OCI-M1 (cell line): ENCODE measurements at places on chromosomes 6 and 20.

GRCh38 chr6:3719462-3720308 lies 31.8 kb downstream of the PXDC1 start:
- DNase-seq, result no peak

DNA sequence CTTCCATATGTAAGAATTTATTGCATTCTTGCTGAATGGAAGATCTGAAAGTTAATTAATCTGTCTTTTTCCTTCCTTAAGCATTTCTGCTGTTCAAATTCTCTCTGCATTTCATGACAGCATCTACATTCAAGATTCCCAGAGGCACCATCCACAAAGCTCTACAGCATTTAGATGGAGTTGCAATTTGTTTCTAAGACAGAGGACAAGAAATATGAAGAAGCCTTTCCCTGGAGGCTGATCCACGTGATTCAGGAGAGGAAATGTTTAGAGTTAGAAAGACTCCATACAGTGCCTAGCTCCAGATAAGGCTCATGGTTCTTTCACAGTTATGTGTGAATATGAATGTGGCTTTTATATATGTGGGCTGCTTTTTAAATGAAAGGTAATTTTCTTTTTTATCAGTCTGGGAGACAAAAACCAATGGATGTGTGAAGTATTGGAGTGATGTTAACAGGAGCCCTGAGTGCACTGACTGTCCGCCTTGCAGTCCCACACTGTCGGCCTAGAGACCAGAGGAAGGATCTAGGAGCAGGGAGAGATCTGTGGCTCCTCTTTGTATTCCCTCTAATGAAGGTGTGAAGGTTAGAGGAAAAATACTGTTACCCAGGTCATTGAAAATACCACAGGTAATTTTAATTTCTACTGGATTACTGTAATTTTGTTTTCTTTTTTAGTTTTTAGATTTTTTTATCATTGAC lies 686.6 kb upstream of the GJE1 start:
- no peak for DNase-seq

DNA sequence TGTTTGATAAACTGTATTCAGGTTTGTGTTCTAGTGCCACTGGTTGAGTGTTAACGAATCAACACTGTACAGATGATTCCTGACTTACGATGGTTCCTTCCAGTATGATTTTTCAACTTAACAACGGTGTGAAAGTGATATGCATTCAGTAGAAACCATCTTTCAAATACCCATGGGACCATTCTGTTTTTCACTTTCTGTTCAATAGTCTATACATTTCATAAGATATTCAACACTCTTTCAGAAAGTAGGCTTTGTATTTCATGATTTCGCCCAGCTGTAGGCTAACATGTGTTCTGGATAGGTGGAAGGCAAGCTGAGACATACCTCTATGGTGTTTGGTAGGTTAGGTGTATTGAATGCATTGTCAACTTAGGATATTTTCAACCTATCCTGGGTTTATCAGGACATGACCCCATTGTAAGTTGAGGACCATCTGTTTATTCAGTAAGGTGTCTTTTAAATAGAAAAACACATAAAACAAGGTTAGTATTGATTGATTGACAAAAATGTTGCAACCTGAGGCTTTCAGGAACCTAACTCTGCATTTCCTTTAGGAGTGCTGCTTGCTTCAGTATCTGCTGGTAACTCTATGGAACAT lies 32.3 kb downstream of the SYNJ2 start:
- DNase-seq, result no peak

DNA sequence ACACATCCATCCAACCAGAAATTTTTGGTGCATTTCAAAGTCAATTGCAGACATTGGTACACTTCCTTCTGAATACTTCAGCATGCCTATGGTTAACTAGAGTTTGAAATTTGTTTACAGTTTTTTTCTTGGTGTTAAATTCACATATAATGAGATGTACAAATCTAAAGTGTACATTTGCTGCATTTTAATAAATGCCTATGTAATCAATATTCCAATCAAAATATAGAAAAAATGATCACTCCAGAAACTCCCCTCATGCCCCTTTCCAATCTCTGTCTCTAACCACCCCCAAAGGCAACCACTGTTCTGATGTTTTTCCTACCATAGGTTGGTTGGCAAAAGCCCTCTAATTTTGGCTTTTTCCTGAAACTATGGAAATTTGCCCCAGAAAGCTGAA lies 7.6 kb upstream of the TGM6 start:
- no peak for DNase-seq

DNA sequence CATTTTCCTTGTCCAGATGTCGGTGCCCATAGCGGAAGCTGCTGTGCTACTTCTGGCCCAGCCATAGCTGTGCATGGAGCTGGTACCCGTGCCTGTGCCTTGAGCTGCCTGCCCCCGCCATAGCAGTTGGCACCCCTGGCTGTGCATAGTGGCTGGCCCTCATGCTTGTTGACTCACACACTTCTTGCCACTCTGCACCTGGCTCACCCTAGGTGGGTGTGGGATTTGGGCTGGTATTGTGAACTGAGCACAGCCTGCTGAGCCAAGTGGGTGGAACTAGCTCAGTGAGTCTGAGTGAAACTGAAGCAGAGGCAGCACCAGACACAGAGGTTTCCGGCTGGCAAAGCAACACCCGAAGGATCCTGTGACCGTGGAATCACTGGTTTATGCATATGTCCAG lies 689.5 kb upstream of the EYS start:
- no peak for DNase-seq

DNA sequence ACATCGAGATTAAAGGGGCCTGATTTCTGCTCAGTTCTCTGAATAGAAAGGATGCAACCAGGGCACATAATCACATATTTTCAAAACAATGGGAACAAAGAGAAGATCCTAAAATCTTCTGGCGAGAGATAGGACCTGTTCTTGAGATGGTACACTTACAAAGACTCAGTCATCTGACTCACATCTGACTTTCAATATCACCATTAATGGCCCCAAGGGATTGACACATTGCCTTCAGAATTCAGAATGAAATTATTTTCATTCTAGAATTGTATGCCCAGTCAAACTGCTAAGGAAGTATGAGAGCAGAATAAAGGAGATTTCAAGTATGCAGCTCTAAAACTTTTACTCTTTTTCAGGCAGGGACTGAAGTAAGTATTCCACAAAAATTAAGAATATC lies 240.7 kb upstream of the POU3F2 start:
- no peak for DNase-seq

DNA sequence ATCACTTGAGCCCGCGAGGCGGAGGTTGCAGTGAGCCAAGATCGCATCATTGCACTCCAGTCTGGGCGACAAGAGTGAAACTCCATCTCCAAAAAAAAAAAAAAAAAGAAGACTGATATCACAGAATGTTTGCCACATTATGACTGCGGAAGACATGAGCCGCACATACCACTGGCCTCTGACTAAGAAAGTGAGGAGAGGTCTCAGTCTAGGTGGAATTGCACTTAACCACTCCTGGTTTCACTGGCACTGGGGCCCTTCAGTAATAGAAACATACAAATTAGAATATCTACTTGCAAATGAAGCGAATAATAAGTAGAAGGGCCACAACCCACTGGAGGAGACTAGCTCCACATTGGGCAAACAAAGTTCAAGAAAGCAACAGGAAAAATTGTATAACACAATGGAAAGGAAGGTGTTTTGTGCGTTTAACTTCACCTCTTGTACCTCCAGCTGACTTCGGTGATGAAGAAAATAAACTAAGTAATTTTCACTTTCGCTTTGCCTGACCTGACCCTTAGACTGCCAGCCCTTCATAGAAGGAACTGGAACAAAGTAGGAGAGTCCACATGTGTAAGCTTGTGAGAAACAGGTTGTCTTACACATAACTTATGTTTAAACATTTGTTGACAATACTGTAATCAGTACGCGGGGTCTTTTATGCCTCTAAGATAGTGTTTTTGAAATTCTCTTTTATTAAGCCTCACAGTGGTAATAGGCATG lies 147.5 kb upstream of the TSHZ2 start:
- peak; percentile 51 for DNase-seq

DNA sequence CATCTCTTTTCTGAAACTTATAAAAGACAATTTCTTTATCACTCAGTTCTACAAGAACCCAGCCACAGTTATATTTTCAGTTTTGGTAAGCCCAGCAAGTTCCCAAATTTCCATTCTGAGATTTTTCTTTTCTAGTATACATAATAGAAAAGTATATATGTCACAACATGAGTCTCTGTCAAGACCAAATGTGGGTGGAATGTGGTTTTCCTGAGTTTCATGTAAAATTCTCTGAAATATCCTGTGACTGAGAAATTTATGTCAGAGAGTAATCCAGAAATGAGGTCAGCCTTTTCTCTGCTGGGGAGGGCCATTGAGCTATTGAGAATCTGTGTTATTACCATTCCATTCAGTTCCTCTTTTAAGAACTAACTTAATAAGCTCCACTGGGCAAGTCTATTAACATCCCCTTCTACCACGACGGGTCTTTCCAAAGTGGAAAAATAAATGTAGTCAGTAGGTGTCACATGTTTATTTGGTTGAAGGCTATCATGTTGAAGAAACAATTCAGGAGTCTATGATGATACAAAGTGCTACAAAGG lies 100.7 kb upstream of the HMGN3 start:
- peak; percentile 14 for DNase-seq

DNA sequence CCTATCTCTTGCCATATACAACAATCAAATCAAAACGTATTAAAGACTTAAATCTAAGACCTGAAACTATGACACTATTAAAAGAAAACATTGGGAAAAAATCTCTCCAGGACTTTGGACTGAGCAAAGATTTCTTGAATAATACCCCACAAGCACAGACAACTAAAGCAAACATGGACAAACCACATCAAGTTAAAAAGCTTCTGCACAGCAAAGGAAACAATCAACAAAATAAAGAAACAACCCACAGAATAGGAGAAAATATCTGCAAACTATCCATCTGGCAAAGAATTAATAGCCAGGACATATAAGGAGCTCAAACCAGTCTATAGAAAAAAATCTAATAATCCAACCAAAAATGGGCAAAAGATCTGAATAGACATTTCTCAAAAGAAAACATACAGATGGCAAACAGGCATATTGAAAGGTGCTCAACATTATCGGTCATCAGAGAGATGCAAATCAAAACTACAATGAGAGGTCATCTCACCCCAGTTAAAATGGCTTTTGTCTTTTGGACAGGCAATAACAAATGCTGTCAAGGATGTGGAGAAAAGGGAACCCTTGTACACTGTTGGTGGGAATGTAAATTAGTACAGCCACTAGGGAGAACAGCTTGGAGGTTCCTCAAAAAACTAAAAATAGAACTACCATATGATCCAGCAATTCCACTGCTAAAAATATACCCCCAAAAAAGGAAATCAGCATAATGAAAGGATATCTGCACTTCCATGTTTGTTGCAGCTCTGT lies 76.2 kb downstream of the SNX5 start:
- no peak for DNase-seq

DNA sequence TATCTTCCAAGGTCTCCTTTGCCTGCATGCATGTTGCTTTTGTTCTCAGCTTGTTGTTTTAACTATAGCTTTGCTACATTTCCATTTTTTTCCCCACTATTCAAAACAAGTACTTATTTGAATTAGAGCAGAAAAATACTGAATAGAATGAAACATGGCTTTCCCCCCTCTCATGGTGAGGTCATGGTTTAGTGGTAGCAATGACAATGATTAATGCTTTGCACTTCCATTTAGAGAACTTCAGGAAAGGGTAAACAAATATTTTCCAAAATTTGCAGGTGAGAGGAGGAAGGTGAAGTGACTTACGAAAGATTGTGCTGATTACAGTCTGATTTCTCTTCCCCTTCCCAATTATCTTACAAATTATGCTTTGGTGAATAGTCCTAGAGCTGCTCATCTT lies 47.8 kb upstream of the TRAF3IP2 start:
- no peak for DNase-seq

DNA sequence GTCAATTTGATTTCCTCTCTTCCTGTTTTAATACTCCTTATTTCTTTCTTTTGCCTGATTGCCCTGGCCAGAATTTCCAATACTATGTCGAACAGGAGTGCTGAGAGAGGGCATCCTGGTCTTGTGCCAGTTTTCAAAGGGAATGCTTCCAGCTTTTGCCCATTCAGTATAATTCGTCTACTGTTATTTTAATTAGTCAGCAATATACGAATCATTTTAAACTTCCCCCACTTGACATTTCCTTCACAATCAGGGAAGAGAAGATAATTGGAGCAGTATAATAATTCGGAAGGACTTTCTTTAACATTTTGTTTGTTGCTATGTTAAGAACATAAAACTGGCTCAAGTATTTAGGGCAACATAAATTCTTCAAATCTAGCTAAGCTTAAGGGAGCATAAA lies 860.3 kb upstream of the SLC35B3 start:
- DNase-seq, result no peak

DNA sequence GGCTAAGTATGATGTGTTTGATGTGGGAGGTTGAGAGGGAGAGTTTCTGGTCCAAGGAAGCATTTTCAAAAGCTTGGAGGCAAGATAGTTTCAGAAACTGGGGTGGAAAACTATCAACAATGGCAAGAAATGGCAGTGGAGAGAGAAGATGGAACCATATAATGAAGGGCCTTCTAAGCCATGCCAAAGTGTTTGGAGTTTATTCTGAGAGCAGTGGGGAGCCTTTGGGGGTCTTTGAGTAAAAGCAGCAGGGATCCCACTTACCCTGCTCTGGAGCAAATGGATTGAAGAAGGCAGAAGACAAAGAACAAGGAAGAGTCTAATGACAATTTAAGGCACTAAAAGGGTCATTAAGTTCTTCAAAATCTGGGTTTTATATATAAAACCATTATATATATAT lies 538.9 kb downstream of the UTRN start:
- DNase-seq, result no peak

DNA sequence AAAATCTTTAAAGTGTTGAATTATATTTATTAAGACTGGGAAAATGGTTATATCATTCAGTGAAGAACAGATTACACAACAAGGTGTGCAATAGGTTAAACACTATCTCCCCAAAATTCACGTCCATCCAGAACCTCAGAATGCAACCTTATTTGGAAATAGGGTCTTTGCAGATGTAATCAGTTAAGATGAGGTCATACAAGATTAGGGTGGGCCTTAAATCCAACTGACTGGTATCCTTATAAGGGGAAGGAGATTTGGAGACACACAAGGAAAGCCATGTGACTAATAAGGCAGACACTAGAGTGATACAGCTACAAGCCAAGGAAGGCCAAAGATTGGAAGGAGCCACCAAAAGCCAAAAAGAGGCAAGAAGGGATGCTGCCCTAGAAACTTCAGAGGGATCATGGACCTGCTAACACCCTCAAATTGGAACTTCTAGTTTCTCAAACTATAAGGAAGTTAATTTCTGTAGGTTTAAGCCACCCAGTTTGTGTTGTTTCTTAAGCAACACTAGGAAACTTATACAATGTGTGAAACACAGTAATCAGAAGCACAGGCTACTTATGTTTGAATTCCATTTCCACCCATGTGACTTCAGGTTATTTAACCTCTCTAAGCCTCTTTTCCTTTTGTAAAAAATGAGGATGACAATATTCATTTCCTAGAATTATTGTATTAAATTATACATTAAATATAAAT lies 16.9 kb downstream of the ILRUN start:
- peak; percentile 35 for DNase-seq

GRCh38 chr6:32609391-32609730 lies 19.7 kb upstream of the HLA-DRB1 start:
- DNase-seq, result no peak

DNA sequence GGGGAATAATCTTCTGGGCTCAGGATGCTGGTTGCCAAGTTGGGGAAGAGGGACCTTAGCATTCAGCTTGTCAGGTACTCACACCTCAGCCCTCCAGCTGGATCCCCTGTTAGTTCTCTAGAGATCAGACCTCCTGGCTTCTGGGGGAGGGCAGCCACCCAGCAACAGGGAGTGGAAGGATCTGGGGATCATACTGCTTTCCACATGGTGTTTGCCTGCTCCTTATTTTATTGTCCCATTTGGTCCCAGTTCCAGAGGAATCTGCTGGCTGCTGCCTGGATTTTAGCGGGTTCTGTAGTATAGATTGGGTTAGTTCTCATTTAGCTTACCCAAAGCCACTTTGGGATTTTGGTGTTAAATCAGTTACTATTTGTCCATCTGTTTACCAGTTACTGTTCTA lies 29.3 kb downstream of the KAT14 start:
- no peak for DNase-seq
